ENCODE measurements at places on chromosomes 5 and 9.

DNA sequence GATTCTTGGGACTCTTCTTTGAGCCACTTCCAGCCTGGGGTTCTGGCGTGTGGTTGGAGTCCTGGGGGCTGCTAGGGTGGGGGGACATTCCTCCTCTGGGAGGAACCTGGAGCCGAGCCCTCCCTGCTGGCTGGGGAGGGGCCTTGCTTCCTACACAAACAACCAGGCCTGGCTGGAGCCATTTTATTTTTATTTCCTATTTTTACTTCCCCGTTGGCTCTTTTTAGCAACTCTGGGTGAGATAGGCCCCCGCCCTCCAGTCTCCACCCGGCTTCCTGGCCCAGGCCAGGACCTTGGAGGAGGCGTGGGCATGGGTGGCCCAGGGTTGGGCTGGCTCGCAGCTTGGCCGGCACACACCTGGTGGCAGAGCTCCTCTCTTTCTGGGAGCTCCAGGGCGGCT is 15.1 kb downstream of the RXRA start:
- no peak for DNase-seq

DNA sequence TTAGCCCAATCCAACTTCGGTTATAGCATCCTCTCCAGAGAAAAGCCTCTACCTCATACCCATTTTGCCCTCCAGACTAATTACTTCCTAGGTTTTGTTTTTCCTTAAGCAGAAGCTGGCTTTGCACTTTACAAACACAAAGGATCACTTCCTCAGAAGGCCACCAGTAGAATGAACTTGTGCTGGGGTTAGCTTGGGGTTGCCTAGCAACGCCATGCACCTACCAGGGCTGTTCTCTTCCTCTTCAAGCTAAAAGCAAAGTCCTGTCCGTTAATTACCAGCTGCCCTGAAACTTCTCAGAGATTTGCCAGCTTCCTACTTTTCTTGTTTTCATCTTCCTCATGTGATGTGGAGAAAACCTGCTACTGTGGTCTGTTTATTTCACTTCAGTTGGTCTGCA is 132.0 kb upstream of the WWC1 start:
- DNase-seq: no peak

- no peak for DNase-seq
Observed at GRCh38 chr9:88737031-88737430, 202.1 kb downstream of the NXNL2 start.

- no peak for DNase-seq
Observed at GRCh38 chr9:86046071-86046636, 53.2 kb downstream of the GOLM1 start.

- DNase-seq: no peak
Observed at GRCh38 chr5:52892242-52892878, 96.8 kb upstream of the ITGA2 start.
